ENCODE measurements at places on chromosomes 1 and 21.

DNA sequence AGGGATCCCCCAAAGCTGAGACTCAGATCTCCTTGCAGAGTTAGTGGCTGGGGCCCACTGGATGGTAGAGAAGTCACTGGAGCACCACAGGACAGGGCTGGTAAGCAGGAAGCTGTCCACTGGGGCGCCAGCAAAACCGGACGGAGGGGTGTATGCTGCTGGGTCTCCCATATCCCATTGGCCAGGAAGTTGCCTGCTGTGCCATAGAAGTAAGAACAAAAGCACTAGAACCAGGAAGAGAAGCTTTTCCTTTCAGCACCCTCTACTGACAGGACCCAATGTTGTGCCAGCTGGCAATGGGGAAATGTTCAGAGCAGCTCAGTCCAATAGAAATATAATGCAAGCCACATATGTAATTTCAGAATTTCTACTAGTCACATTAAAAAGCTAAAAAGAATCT, 146.6 kb downstream of the SPATA46 start:
- peak; percentile 34 for DNase-seq

GRCh38 chr1:119787776-119788175, 19.1 kb upstream of the HMGCS2 start:
- no peak for DNase-seq

- DNase-seq: no peak
Observed at GRCh38 chr1:60662486-60663044, 419.8 kb upstream of the NFIA start.

DNA sequence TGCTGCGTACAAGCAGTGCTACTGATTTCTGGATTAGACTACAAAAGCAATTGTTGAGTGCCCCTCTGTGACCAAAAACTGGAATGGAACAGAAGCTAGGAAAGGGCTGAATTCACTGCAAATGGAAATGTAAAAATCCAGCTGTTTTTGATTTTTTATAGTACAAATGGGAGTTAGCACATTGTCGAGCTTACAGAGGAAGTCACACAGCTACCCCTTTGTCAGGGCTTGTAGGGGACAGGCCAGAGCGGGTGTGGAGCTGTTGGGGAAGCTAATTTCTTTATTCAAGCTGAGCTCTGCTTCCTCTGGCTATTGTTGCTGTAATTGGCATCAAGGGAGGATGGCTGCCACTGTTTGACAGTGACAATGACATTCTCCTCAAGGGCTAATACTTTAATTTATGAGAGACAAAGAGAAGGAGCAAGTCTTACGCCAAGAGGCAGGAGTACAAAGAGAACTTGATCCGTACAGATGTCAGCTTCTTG, 96.1 kb downstream of the SLC35F3 start:
- no peak for DNase-seq

DNA sequence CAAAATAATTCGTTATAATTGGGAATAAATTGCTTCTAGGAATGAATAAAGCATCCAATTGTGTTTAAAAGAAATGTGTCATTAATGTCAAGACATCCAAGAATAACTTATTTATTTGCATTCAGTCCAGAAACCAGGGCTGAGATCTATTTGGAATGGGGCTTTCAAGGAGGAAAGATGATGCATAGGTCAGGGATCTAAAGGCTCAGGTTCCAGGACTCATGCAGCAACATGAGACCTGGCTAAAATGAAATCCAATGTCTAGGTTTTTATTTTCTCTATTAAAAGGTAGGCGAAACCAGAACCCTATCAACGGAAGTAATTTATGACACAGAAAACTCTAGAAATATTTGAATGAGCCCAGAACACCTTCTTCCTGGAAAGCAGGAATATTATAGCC, 376.8 kb downstream of the SEC16B start:
- DNase-seq: no peak

- no peak for DNase-seq
Observed at GRCh38 chr1:150414592-150414991, 50.6 kb downstream of the RPRD2 start.

DNA sequence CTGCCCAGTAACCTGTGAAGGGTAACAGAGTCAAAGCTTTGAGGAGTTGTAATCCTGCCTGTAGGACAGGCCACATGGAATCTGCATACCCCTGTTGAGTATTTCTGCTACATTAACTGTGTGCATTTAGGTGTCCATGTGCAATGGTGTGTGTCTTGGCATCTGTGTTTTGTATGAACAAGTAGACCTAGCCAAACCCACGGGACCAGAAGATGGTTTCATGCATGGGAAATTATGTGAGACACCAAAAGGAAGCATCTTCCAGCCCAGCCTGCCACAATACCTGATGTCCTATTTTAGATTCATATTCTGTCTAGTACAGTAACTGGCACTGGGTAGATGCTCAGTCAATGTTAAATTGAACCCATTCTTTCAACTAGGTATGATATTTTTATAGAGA, 70.8 kb upstream of the KCND3 start:
- no peak for DNase-seq

DNA sequence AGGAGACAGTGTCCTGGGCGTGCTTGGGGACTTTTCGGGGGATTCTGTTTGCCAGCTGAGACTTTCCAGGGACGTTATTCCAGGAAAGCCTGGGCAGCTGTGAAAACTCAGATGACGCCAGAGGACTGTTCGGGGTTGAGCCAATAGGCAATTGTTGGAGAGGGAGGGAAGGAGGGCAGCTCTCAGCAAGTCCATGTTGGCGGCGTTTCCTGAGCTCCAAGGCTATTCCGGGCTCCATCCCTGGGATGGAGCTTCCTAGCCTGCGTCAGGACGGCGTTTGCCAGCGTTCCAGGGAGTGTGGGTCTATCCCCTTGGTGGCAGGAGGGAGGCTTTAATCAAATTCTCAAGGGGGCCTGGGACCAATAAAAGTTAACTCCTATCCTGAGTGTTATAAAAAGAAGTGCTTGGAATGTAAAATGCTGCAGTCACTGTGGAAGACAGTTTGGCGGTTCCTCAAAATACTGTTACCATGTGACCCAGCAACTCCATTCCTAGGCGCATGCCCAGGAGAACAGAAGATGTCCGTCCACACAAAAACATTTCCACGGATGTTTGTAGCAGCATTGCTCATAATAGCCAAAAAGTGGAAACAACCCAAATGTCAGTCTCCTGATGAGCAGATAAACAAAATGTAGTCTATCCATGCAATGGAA, 15.2 kb downstream of the SLC27A3 start:
- DNase-seq: peak; percentile 84

DNA sequence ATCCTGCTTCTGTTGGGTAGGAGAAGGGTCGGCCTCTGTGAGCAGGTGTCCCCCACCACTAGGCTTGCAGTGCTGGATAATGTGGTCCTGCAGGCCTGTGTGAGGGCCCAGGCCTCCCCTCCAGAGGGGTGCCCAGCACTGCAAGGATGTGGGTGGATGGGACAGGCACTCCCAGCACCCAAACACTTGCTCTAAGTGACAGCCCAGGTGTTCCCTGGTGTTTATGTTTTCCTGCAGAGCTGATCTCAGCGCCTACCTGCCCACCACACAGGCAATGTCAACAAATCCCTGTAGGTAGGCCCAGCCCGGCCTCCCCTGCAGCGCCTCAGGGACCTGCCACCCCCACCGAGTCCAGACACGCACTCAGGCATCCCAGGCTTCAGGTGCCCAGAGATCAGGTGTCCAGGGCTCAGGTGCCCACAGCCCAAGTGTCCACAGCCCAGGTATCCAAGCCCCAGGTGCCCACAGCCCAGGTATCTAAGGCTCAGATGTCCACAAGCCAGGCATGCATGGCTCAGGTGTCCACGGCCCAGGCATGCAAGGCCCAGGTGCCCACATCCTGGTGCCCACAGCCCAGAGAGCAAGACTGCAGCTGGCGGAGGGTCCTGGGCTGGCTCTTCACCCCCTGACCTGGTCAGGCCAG, 59.2 kb downstream of the WNT9A start:
- no peak for DNase-seq

All from EH (cell line).